ENCODE measurements at places on chromosomes 7 and 10.
A peak's percentile ranks its signal among the peaks of the same experiment; 100 is the strongest.

- DNase-seq: no peak
These were observed 7.8 kb upstream of the MRPS24 start for GRCh38 chr7:43876976-43877745.

GRCh38 chr7:12583922-12584321 lies 13.4 kb downstream of the SCIN start:
- no peak for DNase-seq

DNA sequence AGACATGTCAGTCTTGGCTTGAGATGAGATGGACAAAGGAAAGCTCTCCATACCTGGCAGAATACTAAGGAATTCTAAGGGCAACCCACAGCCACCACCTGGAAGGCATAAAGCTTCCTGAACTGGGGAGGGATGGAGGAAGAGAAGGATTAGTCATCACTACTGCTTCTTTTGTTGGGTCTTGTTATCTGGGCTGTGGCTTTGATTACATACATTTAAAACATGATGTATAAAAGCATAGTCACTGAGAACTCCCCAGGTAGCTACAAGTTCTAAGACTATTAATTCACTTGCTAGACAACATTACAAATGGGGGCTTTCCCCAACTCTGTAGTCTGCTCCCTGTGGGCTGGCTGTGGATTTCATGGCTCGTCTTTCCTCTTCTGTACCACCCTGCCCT lies 58.2 kb downstream of the RBM33 start:
- DNase-seq: no peak

DNA sequence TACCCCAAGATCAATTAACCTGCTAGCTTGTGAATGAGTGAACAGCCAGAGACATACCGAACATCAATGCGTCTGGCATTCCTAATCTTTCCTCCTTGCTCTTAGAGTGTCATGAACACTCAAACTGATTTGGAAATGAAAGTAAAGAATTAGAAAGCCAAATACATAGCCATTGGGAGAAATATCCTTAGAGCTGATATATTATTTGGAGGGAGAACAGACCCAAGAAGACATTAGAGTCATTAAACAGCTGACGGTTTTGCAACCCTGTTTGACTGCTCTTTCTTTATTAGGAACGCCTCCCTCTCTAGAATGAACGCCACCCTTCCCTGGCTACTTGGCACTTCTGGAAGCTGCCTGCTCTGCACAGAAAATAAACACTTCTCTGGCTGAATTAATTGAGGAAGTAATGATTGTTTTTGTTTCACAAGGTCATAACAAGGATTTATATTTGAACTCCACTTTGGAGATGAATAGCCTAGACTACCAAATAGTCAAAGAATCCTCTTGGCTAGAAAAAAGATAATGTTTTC lies 42.8 kb downstream of the CTTNBP2 start:
- no peak for DNase-seq

DNA sequence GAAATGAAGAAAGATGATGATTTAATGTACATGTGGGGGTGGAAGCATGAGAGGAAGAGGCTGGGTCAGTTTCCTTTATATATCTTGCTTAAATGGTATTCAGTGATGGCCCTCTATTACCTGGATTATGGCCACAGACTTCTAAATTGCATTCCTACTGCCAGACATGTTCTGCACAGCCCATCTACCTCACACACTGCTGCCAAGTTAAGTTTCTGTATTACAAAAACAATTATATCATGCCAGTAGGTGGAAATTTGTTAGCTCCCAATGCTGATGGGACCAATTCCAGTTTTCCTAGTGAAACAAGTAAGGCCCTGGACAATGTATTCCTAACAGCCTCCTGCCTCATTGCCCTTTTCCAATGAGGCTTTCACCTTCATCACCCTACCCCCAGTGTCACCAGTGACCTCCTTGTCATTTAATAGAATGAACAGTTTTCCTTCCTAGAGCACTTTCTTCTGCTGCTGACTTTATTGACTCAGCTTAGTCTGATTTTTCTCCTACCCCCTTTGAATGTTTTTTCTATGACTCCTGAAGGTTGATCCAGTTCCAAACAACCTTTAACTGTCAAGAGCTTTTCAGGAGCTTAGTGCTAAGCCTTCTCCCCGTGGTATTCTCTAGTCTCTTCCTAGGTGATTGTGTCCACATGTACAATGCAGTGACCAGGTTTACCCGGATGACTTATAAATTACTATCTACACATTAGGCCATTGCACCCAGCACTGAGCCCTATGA lies 316.6 kb upstream of the ANKRD30A start:
- DNase-seq: no peak

DNA sequence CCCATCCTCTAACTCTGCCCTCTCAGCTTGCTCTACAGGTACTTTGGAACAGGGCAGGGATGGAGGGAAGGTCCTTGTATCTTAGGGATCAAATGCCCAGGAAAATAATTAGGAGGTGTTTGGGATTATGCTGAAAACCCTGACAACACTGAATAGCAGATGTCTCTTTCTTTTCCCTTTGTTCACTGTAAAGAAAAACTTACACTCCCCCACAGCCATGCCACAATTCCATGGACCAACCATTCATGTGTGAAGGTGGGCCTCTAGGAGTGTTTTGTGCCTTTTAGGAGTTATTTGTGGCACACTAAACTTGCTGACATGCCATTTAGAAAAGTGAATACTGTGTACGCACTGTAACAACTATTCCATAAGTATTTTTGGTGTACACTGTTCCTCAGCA lies 108.1 kb downstream of the SNX10 start:
- no peak for DNase-seq

GRCh38 chr7:81887098-81888090 lies 117.5 kb upstream of the HGF start:
- DNase-seq: no peak

DNA sequence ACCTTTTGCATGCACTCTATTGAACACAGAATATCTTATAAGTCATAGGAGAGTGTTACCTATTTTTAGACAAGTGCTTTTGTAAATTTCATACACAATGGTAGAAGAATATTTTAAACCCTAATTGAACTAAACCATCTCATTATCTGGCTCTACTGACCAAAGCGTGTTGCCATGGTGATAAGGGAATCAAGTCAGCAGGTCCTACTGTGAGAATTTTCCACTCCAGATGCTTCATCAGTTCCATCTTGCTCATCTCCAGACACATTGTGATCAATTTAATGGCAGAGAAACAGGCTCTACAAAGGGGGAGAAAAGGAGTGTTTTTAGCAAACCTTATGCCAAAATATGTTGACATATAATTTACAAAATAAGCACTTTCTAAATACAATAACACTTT lies 621.9 kb upstream of the GHITM start:
- no peak for DNase-seq

GRCh38 chr10:77989081-77989724 lies 40.1 kb downstream of the POLR3A start:
- peak; percentile 52 for DNase-seq

GRCh38 chr7:69710768-69711438 lies 112.6 kb downstream of the AUTS2 start:
- no peak for DNase-seq

DNA sequence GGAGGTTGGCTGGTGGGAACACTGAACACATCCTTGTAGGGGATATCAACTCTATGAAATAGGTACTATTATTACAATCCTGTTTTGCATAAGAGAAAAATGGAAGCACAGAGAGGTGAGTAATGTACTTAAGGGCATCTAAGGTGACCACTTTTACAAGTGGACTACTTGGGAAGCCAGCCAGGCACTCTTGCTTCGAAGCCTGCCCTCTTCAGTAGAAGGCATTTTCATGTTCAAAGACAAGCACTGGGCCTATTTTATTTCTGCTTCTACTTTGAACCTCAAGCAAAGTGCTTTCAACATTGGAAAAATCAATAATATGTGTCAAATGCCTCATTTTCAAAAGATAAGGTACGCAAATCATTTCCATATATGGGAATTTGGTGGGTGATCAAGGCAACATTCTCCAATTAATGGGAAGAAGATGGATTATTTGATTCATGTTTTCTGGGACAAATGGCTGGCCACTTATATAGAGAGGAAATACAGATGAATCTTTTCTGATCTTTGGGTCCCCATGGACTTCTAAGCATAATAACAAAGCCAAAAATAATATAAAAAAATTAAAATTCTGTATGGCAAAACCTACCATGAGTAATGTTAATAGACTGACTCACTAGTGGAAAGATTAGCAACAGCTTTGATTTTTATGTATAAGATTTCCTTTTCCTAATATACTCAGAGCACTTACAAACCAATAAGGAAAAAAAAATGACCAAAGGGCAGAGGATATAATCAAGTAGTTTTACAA lies 270.2 kb downstream of the FRMD4A start:
- no peak for DNase-seq

GRCh38 chr10:97525086-97525485 lies 26.4 kb downstream of the UBTD1 start:
- no peak for DNase-seq

DNA sequence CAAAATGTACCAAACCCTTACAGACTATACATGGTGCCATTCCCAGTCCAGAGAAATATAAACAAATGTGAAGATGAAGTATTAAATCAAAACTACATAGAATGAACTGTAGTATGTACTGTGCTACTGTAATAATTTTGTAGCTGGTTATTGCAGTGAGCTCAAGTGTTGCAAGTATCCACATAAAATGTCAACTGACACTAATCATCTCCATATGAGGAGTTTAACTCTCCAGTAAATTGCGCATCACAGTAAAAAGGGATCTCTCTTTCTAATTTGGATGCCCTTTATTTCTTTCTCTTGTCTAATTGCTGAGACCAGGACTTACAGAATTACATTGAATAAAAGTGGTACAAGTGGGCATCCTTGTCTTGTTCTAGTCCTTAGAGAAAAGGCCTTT lies 165.5 kb downstream of the CPED1 start:
- no peak for DNase-seq

GRCh38 chr10:62934258-62934657 lies 118.1 kb upstream of the EGR2 start:
- no peak for DNase-seq

- DNase-seq: no peak
These were observed 698.3 kb downstream of the PARD3 start for GRCh38 chr10:34116681-34117271.

DNA sequence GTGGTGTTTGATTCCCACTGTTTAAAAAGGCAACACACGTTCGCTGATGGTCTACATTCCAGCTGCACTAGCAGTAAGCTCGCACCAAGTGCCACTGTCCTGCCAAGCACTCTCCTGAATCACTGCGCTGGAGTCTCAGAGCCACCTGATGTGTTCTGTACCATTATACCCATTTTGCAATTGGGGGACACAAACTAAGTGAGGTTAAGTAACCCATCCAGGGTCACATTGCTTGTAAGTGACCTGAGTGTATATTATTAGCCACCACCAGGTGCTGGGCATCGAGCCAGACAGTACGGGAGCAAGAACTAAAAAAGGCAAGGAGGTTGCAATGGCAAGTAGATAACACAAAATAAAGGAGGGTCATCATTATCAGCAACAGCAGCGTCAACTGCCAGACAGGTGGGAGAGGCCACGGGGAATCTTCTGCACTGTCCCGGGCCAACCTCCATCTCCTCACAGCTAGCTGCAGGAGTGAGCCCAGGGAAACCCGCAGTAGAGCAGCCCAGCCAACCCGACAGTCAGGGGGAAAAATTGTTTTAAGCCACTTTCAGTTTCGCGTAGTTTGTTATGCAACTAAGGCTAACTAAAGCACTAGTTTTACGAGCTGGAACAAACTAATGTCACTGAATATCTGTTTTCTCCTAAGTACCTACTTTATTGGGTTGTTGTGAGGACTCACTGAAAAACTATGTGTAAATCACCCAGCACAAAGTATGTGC lies 712 bp upstream of the CPVL start:
- no peak for DNase-seq

DNA sequence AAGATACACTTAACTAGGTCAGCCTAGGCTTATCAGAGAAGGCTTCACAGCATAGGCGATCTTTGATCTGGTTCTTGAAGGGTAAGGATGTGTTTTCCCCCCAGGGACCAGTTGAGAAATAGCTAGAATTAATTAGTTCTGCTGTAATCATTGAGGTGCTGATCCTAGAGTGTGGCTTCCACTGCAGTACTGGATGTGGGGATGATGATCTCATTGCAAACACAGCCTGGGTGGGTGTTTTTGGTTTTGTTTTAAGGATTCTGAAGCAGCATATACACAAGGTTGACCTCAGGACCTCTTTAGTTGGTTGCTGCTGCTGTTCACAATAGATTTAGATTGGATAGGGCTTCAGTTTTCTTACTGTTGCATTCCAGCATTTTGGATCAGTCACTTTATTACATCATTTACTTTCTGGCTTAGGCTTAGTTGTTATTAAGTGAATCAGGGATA lies 159.7 kb downstream of the AUTS2 start:
- no peak for DNase-seq

DNA sequence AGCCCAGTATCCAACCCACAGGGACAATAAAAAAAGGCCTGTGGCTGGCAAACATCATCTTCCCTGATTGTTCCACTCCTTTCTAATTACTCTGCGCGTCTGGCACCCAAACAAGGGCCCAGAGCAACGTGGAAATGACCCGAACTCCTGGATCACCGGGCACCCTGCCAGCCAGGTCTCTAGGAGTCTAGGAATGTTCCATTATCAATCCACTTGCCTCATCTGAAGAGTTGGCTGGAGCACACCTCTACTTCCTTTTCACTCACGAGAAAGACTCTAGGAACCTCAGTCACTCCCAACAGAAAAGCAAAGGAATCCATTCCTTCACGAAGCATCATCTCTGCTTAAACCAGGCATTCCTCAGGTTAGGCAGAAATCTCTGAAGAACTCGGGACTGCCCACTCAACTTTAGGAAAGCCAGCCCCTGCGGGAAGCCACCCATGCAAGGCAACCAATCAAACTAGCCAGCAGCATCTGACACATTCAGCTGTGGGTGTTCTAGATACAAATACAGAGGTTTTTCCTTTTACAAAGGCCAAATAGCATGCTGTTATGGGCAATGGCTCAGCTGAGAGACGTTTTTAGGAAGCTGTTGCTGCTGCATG lies 37.7 kb downstream of the ATXN7L1 start:
- no peak for DNase-seq

DNA sequence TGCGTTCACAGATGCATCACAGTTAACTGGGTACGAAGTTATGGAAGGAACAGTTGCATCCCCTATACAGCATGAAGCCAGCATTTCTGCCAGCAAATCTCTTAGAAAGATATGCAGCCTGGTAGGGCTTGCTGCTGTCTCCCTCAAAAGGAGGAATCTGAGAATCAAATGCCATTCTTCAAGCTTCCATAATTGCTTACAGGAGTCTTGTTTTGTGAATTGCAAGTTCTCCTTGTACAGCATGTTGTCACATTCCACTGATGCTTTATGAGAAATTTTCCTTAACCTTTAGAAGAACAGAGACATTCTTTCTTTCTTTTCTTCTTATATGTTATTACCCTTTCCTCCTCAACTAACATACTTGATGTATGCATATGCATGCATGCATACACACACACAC lies 134.6 kb downstream of the CHRM2 start:
- DNase-seq: no peak

DNA sequence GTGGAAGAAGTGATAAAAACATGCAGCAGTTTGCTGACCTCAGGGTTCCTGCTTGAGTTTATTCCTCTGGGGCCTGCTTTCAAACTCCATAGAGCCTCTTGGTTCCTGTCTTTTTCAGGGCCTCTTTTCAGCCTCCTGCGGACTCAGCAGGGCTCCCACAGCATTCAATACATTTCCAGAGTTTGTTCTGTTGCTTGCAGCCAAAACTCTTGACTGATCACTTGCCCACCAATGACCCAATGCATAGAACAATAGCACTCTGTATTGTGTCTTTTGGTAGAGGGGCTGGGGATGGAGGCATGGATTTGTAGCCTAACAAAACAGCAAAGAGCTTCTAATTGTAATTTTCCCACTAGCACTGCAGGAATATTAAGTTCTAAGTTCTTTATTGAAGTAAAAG lies 50.8 kb upstream of the CREB5 start:
- no peak for DNase-seq
